Stimulated activated CD4-positive, alpha-beta T cell treated with anti-CD3 and anti-CD28 coated beads, Interleukin-1b, Interleukin-23, amount 100 ng/mL, for 1 hour (primary cell): ENCODE measurements at places on chromosomes 4 and X.
A peak's percentile ranks its signal among the peaks of the same experiment; 100 is the strongest.

GRCh38 chrX:21802054-21802670, 37.3 kb upstream of the MBTPS2 start:
- no peak for DNase-seq

DNA sequence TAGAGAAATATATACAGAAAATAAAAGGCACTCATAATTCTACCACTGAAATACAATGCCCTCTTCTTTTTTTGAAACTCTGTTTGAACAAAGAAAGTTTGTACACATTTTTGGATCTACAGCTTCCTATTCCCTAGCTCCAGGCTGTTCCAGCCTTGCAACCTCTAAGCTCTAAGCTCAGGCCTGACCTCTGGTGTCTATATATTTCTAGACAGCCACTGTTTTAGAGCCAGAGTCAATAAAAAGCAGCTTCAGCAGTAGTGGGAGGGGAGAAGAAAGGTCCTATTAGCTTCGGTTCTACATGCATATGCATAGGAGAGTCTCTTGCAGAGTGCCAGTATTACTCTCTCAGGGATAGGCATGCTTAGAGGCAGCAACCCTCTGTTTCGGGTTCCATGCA, 39.7 kb downstream of the CLDN2 start:
- no peak for DNase-seq

GRCh38 chr4:185275501-185275900, 66.1 kb downstream of the SNX25 start:
- DNase-seq: no peak

- no peak for DNase-seq
These were observed 95.7 kb upstream of the FRMPD4 start for GRCh38 chrX:12042615-12043014.

DNA sequence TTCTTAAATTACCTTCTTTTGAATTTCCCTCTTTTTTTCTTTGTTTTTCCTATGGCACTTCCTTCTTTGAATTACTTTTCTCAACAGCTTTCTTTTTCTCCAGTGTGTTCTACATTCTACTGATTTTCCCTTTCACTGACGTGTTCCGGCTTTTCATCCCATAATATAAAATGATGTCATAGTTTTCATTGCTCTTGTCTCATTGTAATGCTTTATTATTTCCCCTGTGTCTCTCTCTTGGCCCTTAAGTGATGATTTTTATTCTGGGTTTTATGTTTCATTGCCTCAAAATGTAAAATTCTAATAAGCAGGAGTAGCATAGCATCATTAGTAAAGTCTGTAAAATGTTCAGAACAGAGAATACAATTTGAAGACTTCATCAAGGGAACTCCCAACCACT, 299.3 kb downstream of the KCTD8 start:
- no peak for DNase-seq

DNA sequence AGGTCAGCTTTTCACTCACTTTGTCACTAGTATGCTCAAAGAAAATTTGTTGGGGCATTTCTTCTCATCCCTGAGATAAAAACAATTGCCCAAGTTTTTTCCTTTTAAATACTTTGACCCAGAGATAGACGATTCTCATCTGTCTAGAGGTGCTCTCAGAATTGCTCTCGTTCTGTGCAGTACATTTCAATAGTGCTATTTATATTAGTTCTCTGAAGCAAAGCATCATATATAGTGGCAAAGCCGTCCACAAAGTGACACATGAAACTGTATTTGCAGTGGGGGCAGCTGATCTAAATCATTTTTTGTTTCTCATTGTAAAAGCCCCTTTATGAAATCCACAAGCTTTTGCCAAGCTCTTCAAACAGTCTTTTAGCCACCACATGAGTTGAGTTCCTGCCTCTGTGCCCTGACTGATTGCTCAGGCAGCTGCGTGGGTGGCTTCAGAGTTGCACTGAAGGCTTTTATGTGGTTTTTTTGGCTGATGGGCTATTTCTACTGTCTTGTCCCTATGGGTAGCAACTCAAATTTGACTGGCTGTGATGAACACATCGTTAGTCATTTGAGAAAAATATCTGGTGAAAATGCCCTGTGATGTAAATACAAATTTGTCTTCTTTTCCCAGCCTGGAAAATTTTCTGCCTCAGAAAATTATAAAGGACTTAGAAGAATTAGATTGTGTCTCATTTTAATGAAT, 119.1 kb upstream of the OTUD4 start:
- DNase-seq: peak; percentile 50

GRCh38 chrX:118974908-118975671, 672 bp downstream of the LONRF3 start:
- no peak for DNase-seq

GRCh38 chrX:19814240-19814639, 73.2 kb downstream of the SH3KBP1 start:
- DNase-seq: no peak

DNA sequence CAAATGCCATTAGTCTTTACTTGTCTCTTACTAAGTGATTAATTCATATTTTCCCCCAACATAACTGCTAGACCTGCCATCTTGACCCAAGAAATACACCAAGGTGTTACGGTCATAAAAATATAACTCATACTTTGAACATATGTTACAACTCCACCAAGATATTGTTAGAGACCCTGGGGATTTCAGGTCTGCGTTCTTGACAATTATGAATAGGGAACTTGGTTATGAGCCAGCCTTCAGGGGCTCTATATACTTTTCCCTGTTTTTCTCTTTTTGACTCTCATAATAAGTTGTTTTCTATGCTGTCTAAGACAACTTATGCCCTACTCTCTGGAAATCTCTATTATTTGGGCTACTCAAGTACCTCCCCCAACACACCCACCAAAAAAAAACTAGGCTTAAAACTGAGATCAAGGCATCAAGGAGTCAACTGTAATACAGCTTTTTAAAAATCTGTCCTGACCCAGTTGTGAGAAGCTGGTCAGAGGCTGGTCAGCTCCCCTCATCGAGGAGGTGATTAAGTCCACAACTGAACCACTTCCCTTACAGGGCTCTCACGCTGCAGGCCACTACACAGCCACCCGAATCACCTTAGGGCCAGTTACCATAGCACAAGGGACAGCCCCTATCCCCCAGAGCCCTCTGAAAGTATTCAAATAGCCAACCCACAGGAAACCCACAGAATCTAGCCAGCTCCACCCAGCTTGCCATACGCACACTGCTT, 10.5 kb upstream of the TLR3 start:
- DNase-seq: no peak

DNA sequence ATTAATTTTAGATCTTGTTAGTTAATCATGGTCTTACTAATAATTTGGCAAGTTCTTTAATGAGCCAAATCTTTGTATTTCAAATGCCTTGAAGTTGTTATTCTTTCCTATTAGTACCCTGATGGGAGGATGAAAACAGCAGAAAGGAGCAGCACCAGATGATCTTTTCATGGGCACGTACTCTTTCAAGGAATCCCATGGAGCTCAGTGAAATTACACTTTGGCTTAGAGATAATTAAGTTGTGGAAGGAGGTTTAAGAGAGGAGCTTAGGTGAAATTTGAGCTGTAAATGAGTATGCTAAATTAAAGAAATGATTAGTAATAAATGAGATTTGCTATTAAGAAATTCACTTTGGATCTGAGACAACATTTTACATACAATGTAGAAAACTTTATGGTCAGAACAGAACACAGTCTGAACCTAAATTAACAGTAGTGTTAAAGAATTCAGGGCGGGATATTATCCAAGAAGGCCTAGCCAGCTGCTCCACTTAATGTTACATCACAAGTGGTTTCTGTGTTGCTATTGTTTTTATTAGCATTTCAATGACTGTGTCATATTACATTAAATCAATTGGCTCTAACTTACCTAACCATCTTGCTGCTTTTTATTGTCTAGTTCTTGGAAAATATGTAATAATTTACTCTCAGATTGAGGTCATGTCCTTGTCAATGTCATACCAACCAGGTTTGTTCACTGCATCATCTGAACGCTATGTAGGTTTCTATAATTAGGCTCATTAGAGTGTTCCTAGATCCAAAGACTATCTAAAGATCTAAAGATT, 3.9 kb downstream of the MTHFD2L start:
- DNase-seq: no peak

- DNase-seq: no peak
These were observed 207.7 kb downstream of the RCHY1 start for GRCh38 chr4:75306506-75306905.

GRCh38 chr4:83013420-83013867, 2.8 kb upstream of the LIN54 start:
- DNase-seq: no peak

- DNase-seq: no peak
These were observed 8.4 kb upstream of the HERC3 start for GRCh38 chr4:88583631-88584470.

GRCh38 chrX:20796450-20796849, 529.7 kb upstream of the RPS6KA3 start:
- DNase-seq: no peak

- no peak for DNase-seq
These were observed 155.7 kb upstream of the JADE1 start for GRCh38 chr4:128653527-128654444.

GRCh38 chr4:81470456-81471297, 1.0 kb downstream of the RASGEF1B start:
- DNase-seq: no peak

DNA sequence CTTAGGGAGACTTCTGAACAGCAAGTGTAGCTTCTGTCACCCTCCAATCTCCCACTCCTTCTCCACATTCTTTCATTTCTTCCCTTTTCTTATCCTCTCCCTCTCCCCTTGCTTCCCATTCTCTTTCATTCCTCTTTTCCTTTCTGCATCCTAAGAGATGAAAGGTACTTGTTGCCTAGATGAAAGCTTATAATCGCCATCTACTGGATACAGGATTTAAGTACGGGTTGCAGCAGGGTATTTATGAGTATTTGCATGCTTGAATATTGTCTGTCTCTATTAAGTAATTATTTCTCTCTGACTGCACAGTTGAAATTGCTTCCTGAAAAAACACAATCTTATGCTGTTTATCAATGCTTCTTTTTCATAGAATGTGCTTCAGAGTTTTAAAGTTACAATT, 174.0 kb upstream of the TENT5D start:
- no peak for DNase-seq

GRCh38 chrX:115560978-115561604, at the start of gene PLS3:
TSS of gene PLS3 (plus strand) at chrX:115561174. CDS start at chrX:115610251, 49,077 bp downstream.
- DNase-seq: no peak

DNA sequence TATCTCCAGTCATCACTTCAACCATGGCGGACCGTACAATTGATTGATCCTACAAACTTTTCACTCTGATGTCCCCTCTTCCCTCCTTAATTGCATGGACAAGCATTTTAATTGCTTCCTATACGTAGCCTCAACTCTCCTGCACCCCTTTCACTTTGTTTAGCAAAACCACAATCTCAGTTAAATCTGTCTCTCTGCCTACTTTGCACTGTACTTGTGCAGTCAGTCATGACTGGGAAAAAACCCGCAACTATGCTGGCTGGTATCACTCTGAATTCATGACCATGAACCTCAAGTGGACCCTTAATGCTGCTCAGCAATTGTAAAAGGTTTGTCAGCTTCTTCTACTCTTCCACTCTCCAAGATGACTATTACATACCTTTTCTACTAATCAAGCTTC, 51.7 kb upstream of the AFF2 start:
- no peak for DNase-seq

- DNase-seq: no peak
These were observed 99.9 kb downstream of the DDX60 start for GRCh38 chr4:168218645-168219044.

DNA sequence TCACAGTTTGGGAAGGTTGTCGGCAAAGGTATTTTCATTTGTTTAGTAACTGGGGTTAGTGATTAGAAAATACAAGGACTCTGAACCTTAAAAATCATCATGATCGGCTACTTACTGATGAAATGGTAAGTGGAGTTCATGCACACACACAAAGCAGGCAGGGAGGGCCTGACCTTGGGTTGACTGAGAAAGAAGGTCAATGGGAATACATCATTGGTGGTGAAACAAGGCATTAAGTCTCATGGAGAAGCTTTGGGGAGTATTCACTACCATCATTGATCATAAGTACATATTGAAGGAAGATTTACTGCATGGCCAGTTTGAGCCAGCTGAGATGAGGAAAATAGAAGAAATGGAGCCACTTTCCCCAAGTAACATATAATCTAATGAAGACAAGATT, 74.4 kb downstream of the LUZP4 start:
- no peak for DNase-seq

- no peak for DNase-seq
These were observed 40.1 kb upstream of the UGT8 start for GRCh38 chr4:114558446-114559020.

GRCh38 chr4:14545807-14546206, 456.5 kb upstream of the CPEB2 start:
- DNase-seq: no peak

- no peak for DNase-seq
These were observed 716 bp downstream of the KIT start for GRCh38 chr4:54658252-54659093.

GRCh38 chrX:116031331-116031730, 139.2 kb upstream of the AGTR2 start:
- DNase-seq: no peak

- DNase-seq: no peak
These were observed 474.3 kb upstream of the FTHL17 start for GRCh38 chrX:31546126-31546525.

- DNase-seq: no peak
These were observed 707.5 kb downstream of the PCDH7 start for GRCh38 chr4:31427691-31428090.

- DNase-seq: no peak
These were observed 128.4 kb downstream of the RNF150 start for GRCh38 chr4:141004823-141005222.

- no peak for DNase-seq
These were observed 99.5 kb downstream of the CXXC4 start for GRCh38 chr4:104395168-104395614.
